Esophagus squamous epithelium (tissue), 5 donors: ENCODE measurements at places on chromosomes 13 and 19.

DNA sequence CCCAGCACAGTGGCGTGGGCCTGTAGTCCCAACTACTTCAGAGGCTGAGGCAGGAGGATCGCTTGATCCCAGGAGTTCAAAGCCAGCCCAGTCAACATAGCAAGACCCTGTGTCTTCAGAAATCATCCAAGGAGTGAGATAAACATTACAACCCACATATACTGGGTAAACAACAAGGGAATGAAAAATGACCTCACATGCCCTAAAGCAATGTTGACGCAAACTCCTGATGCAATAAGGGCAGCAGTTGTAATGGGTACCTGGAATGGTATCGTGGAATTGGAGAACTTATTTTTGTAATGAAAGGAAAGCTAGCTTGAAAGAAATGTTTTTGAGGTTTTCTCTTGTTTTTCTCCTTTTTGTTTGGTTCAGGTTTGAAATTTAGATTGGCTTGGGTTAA lies 24.5 kb upstream of the LGALS16 start:
- no peak overlapping the region for H3K27ac ChIP-seq
- no peaks in the 10 kb centered on the region for H3K27me3 ChIP-seq
- no peak overlapping the region for H3K4me3 ChIP-seq
- H3K4me1 ChIP-seq = no peaks in the 10 kb centered on the region
- H3K36me3 ChIP-seq = no peaks in the 10 kb centered on the region

- H3K4me1 ChIP-seq = no peaks in the 10 kb centered on the region
- DNase-seq = no peak
- H3K4me3 ChIP-seq = no peak overlapping the region
- no peak overlapping the region for H3K27ac ChIP-seq
- no peaks in the 10 kb centered on the region for H3K27me3 ChIP-seq
These were observed 614.4 kb upstream of the PCDH9 start for GRCh38 chr13:67844574-67844973.

GRCh38 chr13:23087880-23088279 lies 92.9 kb upstream of the SGCG start:
- no peaks in the 10 kb centered on the region for H3K36me3 ChIP-seq
- no peak overlapping the region for H3K4me3 ChIP-seq
- DNase-seq = no peak
- no peaks in the 10 kb centered on the region for H3K27me3 ChIP-seq
- no peak overlapping the region for H3K27ac ChIP-seq

DNA sequence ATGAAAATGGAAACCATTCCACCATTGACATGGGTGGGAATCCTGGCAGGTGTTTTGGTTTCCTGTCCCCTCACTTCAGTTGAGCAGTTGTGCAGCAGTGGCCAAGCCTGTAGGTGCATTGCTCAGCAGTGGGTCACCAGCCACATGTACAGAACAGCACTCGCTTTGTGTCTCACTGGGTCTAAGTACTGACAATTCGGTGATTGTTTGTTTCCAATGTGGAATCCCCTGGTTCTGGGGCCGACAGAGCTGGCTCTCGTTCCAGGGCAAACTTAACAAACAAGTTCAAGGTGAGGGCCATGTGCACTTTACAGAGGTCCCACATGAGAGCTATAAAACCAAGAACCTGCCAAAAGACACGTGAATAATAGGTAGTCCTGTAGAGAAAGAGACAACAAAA lies 54.1 kb upstream of the SPATA13 start:
- H3K36me3 ChIP-seq = no peaks in the 10 kb centered on the region
- no peaks in the 10 kb centered on the region for H3K4me1 ChIP-seq
- no peak overlapping the region for H3K27ac ChIP-seq
- no peaks in the 10 kb centered on the region for H3K27me3 ChIP-seq
- no peak overlapping the region for H3K4me3 ChIP-seq

DNA sequence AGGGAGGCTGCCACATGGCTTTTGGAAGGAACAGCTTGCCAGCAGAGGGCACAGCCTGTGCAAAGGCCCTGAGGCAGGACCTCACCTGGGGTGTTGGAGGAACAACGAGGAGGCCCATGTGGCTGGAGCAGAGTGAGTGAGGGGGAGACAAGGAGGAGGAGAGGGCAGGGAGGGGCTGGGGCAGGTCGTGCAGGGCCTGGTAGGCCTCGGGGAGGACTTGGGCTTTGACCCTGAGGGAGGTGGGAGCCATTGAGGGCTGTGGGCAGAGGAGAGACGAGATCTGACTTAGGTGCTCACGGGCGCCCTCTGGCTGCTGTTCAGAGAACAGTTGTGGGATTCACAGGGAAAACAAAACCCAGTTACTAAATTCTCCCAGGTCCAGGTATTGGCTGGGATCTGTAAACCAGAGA lies 25.2 kb downstream of the ZNRF4 start:
- no peak overlapping the region for H3K27ac ChIP-seq
- no peak for DNase-seq
- no peaks in the 10 kb centered on the region for H3K36me3 ChIP-seq
- no peak overlapping the region for H3K4me3 ChIP-seq

DNA sequence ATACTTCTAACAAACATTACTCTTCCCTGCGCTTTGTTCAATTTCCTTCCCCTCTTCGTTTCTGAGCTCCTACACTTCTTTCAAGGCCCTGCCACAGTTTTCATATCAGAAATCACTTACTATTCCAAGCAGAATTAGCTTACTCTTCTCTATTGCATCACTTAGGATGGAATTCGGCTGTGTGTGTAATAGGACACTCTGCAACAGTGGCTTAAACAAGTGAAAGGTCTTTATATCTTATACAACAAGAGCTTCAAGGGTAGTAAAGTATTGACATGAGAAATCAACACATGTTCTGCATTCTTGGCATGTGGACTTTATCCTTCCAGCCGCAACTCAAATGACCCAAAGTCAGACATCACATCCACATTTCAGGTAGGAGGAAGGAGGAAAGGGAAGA lies 279.6 kb downstream of the PCDH20 start:
- DNase-seq = no peak
- no peaks in the 10 kb centered on the region for H3K27me3 ChIP-seq
- H3K4me3 ChIP-seq = no peak overlapping the region
- no peak overlapping the region for H3K27ac ChIP-seq
- no peaks in the 10 kb centered on the region for H3K4me1 ChIP-seq
